Activated T-cell treated with anti-CD3 and anti-CD28 coated beads for 48 hours (primary cell): ENCODE measurements at places on chromosomes 12 and 14.

DNA sequence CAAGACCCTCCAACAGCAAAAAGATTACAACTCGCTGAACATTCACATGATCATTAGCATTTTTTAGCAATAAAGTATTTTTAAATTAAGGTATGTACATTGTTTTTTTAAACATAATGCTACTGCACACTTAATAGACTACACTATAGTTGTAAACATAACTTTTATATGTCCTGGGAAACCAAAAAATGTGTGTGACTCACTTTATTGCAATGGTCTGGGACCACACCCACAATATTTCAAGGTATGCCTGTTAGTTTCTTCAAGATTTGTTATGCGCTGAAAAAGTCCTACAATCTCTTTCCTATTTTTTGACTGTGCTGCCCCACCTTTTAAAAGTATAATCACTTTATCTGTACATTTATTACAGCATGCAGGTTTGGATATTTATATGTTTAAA is 30.4 kb upstream of the PCNX4 start:
- DNase-seq = no peak

GRCh38 chr12:56241424-56242303 is 11.8 kb downstream of the SLC39A5 start:
- no peak for DNase-seq

DNA sequence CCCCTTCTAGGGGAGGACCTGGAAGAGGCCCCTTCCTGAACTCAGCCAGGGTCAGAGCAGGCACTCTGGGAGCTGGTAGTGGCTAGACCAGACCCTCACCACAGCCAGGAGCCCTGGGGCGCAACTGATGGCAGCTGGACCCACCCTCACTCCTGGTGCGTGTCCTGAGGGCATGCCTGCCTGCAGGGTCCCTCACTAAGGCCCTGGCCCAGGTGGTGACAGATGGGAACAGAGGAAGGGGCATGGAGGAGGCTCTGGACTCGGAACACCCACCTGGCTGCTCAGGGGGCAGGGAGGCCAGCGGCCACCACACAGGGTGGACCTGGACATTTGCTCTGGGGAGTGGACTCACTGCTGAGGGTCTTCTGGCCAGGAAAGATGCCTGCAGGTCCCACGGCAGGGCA is 342.2 kb upstream of the SFSWAP start:
- no peak for DNase-seq

DNA sequence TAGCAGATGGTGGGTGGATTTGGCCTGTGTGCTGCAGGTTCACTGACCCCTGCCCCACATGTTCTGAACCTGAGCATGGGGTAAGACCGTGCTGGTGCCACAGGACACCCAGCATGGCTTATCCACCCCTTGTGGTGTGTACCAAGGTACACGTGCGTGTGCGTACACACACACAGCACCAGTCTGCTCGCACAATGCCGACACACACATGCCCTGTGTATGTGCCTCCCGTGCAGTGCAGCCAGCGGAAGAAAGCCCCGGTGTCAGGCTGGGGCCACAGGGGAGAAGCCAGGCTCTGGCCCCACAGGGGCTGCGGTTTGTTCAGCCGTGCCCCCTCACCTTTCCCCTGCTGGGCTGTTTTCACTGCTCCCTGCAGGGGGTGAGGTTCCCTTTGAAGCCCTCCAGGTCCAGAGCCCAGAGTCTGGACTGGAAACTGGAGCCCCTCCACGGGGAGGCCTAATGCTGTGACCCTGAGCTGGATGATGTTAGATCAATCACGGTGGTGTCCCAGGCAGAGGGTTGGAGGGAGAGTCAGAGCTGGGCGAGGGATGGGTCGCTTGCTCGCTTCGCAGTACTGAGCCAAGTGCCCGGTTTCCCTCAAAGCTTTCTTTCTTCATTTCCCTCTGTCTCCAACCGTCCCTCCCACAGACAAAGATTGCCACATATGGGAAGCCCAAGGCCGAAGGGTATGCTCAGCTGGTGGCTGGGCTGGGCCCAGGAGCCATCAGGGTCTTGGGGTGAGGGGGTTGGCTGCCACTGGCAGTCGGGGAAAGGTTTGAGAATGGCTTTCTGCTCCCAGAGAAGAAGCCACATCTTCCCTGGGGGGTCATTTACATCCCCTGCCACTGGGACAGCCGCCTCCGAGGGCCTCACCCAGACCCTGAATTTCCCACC is 6.2 kb downstream of the DTX1 start:
- DNase-seq = no peak

DNA sequence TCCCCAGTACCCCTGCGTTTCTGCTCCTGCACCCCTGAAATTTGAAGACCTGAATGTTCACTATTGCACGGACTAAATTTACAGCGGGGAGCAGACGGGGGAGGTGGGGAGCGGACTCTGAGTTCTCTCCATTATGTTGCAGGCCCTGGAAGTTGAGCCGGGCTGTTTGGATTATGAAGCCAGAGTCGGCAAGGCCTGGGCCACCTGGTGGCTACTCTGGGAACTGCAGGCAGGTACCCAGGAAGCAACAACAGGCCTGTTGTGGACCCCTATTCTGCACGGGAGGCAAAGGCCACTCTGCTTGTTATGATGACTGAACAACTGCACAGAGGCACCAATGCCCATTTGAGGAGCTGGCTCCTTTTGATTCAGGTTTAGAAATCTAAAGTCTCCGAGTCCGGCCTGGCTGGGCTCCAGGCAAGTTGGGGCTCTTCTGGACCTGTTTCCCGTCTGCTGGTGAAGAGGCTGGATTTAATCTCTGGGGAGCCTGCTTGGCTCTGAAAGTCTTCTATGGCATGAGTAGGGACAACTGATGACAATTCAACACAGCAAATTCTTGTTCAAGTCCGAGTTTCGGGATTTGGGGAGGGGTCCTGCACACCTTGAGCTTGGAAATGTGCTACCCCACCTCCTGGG is 34.1 kb upstream of the FAM181A start:
- peak; percentile 64 for DNase-seq

GRCh38 chr14:39451811-39452210 is 19.6 kb upstream of the FBXO33 start:
- DNase-seq = no peak

DNA sequence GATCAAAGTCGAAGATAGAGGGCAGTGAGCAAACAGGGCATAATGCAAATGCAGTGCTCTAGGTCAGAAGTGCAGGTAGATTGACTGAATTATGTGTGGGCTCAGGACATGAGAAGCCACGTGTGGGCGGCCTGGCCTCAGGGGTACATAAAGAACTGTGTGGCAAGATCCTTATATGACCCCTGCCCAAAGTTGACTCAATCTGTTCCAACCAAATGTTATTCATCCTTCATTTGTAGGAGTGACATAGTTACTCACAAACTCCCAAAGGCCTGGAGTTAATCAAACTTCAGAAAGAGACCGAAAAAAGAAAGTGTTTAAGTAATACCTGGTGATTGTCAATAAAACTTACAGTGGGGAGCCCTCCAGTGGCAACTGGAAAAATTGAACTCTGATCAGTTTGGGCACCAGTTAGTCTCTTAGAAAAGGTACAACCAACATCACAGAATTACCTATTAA is 150.4 kb upstream of the FAR2 start:
- peak; percentile 6 for DNase-seq

DNA sequence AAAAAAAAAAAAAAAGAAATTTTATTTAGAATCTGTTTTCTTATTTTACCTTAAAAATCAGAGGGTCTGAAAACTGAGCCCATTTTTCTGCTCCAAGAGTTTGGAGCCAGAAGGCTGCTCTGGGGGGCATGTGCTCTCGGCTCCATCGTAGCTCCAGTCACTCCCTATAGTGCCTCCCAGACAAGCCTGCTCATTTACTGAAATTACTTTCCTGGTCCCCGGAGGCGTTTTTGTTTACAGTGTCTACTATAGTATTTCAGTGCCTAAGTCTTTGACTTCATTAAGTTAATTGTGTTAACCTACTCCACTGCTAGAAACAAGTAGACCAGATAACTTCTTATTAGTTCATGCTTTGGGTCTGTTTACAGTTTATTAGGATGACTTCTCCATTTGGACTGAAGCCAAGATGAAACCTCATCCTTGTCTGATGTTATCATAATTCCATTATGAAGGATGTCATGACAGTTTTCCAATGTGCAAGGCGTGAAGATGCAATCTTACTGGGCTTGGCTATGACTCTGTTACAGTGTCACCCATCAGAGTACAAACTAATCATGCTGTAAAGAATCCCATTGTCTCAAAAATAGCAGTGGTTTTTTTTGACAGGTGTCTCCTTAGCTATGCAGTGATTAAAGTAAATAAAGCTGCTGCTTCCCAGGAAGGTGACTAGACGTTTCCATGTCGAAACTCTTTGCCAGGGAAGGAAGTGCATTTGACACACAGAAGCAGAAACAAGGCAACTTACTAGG is 182.3 kb downstream of the TMEM132C start:
- DNase-seq = no peak

- no peak for DNase-seq
Observed at GRCh38 chr14:97382616-97383226, 585.5 kb downstream of the VRK1 start.

DNA sequence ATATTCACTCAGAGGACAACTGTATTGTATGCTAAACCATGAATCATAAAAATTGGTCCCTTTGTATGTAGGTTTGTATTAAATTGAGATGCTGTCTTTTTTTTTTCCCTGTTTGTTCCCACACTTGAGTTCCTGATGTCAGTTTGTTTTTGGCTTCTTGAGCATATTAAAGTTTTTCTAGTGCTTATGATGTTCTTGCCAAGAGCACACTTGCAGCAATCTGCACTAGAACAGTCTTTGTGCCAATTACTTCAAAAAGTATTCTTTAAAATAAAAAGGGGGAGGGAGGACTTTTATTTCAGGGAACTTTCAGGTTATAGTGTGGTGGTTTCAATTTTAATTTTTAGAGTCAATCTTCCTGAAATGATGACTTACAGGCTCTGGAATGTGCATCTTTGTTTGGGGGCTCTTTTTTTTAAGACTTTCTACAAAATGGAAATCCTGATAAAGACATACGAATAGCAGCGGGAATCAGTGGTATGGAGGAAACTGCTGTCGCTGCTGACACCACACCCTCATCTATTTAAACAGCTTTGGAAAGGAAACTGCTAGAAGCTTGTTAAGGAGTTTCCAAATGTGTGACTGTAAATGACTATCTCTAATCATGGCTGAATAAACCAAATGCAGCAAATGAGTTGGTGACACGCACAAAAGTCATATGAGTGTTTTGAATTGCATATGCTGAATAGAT is 188.6 kb downstream of the EGLN3 start:
- DNase-seq = no peak

GRCh38 chr14:95255487-95255886 is 64.2 kb downstream of the CLMN start:
- DNase-seq = peak; percentile 10

- no peak for DNase-seq
Observed at GRCh38 chr14:30142216-30142615, 214.6 kb upstream of the PRKD1 start.

DNA sequence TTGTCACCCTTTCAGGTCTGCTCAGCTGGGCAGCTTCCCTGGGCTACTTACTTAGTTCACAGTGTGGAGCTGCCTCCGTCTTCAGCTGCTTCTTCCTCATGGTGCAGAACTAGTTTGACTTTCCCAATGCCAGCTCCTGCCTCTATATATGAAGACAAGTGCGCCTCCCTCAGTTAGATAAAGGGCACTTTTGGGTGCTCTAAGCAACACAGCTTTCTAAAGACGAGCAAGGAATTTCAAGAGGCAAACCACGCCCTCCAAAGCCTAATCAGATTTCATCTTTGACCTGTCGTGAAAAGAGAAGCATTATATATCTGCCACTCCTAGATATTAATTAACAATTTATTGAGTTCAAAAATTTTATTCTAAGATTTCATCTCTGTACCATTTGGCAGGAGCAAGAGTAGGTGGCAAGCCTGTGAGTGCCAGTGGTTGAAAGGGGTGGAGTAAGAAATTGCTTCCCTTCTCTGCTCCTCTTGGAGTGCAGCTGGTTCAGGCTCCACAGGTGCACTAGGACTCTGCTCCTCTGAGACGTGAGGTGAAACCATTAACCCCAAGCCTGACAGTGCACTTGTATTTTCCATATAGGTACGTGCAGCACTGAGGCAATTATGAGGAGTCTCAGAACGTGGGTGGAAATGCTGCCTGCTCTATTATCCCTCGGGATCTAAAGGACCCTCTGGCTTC is 2.1 kb upstream of the SLC11A2 start:
- DNase-seq = no peak

DNA sequence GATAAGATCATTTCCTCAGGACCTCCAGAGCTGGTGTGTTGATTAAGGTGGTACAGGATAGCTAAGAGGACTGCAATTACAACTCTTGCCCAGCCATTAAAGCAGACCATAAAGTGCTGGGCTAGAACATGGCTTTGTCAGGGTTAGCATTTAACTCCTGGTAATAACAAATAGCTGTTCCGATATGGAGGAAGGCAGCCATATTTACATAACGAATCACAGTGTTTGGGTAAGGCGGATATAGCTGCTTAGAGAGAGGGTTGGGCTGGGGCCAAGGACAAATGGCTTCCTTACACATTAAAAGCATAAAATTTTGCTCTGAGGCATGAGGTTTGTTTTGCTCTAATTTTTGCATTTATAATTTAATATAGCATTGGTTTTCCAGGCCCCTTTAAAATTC is 297.7 kb upstream of the DDHD1 start:
- DNase-seq = no peak

DNA sequence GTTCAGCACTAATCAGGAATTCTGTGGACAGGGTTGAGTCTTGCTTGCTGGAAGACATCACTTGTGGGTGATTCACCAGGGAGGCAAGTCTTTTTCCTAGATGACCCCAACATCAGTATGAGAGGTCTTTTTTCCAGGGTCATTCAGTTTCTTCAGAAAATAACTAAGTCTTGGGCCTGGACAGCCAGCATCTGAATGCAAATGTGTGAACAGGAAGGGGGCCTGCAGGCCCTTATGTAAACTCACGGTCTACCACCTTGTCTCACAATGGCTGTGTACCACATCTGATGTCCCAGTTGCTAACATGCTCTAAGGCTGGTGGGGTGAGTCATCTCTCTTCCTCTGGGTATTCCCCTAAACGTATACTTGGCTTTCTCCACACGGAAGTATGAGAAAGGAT is 79.2 kb downstream of the HECTD4 start:
- DNase-seq = peak; percentile 25

DNA sequence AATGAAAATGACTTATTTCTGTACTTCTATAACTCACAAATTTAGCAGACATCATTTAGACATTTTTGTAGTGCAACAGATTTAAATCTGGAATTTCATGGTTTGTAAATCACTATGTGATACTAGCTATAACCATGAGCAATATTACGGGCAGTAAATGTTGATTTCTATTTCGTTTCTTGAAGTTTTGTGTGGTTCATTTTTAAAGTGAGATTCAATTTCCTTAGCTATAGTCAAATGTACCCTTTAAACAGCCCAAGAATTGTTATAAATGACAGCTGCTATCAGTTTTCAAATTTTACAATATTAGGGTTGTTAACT is 30.2 kb downstream of the NUDT4 start:
- DNase-seq = no peak

- no peak for DNase-seq
Observed at GRCh38 chr14:64544607-64545312, 4.2 kb downstream of the HSPA2 start.
